ENCODE measurements at places on chromosomes 3 and 15.

GRCh38 chr15:97071668-97072067, 741.2 kb downstream of the NR2F2 start:
- no peak for DNase-seq

- DNase-seq: no peak
Observed at GRCh38 chr3:135109681-135110080, 314.6 kb downstream of the EPHB1 start.

DNA sequence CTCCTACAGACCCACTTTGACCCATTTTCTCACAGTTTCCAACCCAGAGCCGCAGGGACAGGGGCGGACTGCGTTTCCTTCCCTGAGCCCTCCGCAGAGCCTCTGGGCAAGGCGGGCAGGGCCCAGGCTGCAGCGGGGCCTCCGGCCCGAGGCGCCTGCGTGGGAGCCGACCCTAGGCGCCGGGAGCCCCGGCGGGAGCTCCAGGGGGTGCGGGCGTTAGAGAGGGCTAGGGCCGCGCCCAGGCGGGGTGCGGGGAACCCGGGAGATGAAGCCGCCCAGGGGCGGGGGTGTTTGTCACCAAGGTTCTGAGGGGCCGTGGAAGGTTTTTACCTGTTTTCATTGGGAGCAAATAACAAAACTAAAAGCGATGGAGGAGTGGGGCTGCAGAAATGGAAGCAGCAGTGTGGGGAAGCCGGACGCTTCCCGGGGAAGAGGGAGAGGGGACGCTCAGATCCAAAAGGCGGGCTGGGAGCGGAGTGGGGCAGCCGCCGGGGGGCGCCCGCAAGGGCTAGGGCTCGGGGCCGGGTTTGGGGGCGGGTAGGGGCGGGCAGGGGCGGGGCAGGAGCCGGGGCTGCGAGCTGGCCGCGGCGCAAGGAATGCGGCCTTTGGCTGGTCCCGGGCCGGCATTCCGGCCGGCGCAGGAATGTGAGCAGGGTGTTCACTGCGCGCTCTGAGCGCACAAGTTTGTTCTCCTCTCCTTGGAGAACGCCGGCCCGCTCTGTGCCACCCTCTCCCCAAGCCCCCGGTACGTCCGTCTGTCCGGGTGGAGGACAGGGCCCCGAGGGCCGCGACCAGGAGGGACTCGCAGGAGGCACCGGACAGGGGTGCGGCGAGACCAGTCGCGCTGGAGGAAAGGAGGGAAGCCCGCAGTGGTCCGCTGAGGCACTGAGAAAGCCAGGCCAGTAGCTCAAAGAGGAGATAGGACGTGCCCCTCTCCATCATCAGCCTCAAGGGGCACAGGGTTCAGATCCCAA, 61.1 kb downstream of the AMOTL2 start:
- DNase-seq: no peak

GRCh38 chr15:38201714-38202113, 50.9 kb upstream of the SPRED1 start:
- DNase-seq: no peak

DNA sequence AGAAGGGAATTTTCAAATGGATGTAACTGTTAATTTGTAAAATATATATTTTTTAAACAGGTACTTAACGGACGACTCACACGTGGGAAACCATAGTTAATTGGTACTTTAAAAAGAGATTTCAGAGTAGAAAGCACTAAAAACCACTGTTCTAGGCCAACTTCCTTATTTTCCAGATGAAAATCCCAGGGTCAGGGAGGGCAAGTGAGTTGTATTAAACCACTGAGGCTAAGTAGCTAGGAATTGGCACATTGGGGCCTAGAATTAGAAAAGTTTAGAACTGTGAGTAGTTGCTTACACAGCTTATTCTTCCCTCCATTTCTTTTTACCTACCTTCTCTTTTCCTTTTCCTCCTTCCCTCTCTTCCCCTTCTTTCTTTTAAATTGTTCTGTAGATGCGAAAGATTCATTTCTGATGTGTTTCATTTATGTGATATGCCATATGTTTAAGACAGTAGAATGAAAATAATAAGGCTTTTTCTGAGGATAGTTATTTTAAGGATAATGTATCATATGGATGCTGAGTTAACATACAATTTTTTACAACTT, 4.1 kb upstream of the UTS2B start:
- DNase-seq: no peak

GRCh38 chr3:46112296-46112695, 85.0 kb upstream of the XCR1 start:
- DNase-seq: no peak

- no peak for DNase-seq
Observed at GRCh38 chr15:39788800-39789565, 6.3 kb upstream of the FSIP1 start.

DNA sequence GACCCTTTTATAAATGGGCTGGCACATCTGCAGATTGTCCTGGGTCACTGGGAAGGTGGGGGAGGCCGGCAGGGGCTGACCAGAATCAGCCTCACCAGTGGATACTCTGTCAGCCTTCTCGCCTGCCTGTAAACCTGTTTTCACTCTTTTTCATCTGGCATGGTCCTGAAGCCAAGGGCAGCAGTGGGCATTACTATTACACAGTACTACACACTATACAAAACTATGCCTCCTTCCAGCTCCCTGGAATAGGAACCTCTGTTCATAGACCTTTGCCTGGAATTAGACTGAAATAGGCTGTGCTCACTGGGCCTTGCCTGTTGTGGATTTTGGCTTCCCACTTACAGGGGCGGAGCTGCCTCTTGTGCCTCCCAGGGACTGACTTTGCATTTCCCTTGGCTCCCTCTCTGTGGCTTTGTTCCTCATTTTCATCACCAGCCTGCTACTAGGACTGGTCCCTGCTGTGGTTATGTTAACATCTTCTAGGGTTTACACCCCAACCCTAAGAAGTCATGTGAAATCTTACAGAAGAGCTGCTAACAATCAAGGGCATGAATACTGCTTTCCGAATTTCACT, 120.7 kb downstream of the FNDC3B start:
- no peak for DNase-seq

- DNase-seq: no peak
Observed at GRCh38 chr3:140719841-140720614, 42.2 kb downstream of the TRIM42 start.

DNA sequence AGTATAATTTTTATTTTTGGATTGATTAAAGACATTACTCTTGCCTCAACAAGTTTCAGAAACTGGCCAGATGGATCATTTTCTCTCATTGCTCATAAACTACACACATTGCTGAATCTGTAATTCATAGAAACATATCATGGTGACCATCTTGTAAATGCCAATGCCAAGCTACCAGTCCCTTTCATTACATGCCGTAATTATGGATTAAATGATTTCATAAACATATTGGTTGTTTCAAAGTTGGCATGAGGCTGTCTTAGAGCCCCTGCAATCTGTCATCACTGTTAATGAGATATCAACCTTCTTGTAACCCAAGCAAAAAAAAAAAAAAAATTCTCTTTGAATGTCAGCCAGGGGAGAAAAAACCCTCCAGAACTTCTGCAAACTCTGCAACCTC, 112.2 kb downstream of the DCLK3 start:
- no peak for DNase-seq

DNA sequence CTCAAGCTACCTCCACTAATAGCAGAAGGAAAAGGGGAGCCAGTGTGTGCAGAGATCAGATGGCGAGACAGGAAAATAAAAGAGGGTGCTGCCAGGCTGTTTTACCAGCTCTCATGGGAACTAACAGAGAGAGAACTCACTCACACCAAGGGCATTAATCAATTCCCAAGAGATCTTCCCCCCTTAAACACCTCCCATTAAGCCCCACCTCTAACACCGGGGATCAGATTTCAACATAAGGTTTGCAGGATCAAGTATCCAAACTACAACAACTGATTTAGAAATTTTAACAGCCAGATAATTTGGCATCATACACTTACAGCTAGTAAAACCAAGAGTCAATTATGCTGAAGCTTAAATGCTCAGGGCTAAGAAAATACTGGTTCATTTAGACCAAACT, 18.9 kb downstream of the CD200 start:
- no peak for DNase-seq

DNA sequence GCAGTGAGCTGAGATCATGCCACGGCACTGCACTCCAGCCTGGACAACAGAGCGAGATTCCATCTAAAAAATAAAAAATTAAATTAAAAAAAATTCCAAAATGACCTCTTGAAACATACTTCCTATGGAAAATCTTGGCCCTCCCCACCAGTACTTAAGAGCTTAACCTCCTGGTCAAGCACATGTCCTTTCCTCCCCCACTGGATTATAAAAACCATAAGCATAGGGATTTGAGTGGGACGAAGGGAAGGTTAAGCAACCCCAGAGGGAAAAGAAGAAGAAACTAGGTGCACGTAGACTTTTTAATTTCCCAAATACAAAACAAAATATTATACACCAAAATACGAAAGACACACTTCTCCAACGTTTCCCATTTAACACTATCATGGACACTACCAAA, 25.3 kb downstream of the SLC4A7 start:
- no peak for DNase-seq

DNA sequence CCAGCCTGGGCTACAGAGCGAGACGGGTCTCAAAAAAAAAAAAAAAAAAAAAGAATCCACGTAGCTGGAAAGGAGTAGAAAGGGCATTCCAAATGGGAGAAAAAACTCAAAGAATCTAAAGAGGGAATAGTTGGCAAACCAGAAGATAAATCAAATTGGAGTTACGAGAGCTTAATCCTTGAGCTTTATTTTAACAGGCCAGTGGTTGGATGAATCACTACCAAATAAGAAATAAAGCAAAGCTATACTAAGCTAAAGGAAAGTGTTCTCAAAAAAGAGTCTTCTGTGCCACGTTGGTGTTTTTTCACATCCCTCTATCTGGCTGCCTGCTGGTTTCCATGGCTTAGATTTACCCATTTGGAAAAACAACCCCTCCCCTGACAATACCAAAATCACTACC, 14.0 kb downstream of the VGLL4 start:
- DNase-seq: no peak

- no peak for DNase-seq
Observed at GRCh38 chr3:159894386-159894785, 94.2 kb upstream of the IL12A start.

GRCh38 chr3:197010556-197011351, 18.9 kb downstream of the MELTF start:
- DNase-seq: no peak

DNA sequence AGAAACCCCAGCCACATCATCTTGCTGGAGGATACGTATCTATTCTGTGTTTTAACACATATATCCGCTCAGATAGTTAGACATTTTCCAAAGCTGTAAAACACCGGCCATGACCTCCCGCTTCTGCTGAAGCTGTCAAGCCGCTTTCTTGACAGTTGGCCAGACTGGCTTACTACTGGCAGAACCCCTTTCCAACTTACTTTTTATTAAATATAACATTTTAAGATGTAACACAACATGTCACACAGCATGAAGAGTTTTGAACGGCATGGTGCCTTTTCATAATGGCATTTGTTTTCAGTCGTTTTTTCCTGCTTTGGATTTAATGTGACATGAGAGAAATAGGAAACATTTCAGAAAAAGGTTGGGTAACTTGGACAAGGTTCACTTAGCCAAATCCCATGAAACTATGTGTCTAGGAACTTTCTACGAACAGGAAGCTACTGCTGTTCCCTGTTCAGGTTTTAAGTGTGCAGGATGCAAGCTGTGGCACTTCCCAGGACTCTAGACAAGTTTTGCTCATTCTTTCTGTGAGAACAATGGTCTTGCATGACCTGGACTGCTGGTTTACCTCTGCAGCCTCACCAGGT, 281.4 kb downstream of the THSD4 start:
- DNase-seq: no peak

GRCh38 chr15:101180620-101181307, 71.1 kb downstream of the CHSY1 start:
- DNase-seq: no peak

GRCh38 chr3:13282358-13282985, 137.7 kb downstream of the NUP210 start:
- DNase-seq: no peak

DNA sequence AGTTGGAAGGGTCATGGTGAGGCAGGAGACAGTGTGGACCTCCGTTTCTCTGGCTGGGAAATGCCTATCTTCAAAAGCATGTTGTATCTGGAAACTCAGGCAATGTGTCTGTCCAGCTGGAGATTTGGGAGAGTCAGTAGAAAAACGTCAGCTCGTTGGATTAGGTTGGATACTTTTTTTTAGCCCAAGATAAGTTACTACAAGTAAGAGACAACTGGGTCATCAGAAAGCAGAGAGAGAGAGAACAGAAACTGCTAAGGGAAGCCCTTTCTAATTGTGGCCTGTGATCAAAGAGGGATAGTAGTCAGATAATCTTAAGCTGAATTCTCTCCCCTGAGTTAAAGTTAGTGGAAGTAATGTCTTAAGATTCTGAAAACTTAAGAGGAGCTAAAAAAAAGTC, 78.9 kb upstream of the ZNF280D start:
- no peak for DNase-seq

- DNase-seq: no peak
Observed at GRCh38 chr3:98812851-98813374, 49.8 kb downstream of the ST3GAL6 start.

DNA sequence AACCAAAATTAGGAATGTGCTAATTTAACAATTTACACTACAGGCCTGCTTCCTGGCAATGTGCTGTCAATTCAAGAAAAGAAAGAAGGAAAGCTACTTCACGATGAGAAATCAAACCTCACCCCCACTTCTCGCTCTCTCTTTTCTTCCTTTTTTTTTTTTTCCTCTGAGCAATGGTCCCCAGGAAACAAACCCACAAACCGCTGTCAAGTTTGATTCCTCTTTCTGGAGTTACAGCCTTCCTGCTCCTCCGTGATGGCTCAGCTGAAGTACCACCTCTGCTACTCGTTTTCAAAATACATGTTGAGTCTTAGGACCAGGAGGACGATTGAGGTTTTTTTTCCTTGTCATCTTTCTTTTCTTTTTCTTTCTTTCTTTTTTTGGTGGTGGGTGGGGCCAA, 3.4 kb upstream of the TRIM71 start:
- DNase-seq: no peak

GRCh38 chr15:101494251-101494796, 4.8 kb upstream of the PCSK6 start:
- no peak for DNase-seq

DNA sequence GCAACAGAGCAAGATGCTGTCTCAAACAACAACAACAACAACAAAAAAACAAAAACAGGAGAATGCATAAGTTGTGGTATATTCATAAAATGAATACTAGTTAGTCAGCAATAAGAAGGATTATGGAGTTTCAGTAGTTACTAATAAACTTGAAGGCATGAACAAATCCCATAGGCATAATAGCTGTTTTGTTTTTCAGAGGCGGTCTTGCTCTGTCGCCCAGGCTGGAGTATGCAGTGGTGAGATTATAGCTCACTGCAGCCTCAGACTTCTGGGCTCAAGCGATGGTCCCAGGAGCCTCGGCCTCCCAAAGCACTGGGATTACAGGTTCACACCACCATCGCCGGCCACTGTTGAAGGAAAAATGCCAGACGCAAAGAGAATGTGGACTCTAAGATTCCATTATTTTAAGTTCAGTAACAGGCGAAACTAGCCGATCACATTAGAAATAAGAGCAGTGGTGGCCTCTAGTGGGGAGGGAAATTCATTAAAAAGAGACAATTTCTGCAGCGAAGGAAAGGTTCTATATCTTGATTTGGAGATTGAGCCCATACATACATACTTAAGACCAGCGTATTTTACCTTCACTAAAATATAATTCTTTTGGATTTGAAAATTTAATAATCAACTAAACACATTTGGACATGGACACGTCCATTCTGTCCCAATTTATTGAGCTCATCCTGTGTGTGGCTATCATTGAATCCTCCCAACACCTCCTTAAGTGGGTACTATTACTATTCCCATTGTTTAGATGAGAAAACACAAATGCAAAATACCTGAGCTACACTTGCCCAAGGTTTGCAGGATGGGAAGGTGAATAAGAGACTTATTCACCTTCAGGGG, 27.4 kb upstream of the HDAC11 start:
- no peak for DNase-seq

GRCh38 chr3:127456471-127457093, 134.0 kb downstream of the TPRA1 start:
- DNase-seq: no peak

Data from cortex of kidney (tissue), 1 donor.